ENCODE measurements at places on chromosomes 1 and 21.

DNA sequence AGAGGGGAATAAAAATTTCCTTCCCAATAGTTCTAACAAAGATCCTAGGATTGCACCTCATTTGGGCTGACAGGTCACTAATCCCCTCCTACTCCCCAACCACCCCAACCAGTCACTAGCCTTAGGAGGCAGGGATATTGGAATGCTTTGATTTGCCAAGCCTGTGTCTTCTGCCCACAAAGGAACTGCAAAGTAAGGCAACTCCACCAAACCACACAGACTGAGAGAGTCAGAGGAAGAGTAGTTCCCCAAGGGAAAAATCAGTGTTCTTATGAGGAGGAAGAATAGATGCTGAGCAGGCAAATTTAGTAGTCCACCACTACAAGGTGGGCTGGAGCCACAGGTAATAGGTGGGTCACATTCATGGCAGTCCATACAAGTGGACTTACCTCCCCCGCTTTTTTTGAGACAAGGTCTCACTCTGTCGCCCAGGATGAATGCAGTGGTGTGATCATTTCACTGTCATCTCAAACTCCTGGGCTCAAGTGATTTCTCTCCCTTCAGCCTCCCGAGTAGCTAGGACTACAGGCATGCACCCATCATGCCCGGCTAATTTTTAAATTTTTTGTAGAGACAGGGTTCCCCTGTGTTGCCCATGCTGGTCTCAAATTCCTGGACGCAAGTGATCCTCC is 3.7 kb upstream of the TMEM39B start:
- DNase-seq: no peak

- DNase-seq: peak; percentile 10
Observed at GRCh38 chr1:54310439-54311328, 95.5 kb downstream of the SSBP3 start.

DNA sequence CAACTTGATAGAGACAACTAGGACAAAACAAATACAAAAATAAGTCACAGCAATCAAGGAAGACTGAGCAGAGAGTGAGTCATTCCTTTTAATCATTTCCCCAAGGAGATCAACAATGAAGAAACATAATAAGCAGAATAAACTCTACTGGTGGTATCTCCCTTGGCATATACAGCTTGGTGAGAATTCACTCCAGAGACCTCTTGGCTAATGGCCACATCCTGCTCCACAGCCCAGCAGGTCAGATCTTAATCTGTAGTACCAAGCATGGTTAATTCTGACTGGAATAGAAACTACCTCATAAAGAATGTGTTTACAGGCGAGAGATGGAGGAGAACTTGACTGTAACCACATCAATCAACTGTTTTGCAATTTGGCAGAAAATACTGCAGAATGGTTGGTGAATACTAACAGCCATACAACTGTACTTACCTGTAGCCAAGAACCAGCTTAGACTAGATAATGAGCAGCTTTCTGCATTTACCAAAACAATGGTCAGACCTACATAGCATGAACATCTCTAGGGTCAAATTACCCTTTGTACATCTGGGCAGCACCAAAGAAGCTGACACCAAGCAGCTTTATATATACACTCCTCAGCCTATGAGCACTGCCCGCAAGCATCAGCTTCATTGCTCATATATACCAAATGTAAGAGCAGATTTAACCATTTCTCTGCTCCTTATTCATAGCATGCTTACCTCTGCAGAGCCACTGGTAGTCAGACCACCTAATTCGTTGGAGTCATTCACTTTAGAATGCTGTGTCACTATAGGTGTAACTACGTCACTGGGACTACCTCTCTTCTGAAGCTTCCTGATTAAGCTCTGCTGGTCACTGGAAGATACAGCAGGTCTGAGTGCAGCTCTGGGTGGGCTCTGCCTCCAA is 51.0 kb downstream of the KIAA0319L start:
- peak; percentile 89 for DNase-seq

DNA sequence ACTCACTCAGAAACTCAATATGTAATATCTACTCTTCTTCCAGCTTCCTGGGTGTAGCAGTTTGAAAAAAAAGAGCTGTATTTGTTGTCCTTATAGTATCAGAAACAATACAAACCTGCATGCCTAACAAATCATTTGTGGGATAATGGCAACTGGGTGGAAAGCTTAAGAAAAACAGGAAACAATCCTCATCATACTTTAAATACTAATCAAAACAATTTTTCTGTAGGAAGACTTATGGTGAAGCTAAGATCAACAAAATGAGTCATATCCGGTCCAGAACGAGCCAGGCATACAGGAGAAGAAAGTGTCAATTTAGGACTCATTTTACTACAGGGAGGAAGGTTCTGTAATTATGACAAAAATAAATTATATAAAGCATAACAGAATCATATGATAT is 181.8 kb upstream of the ADGRL4 start:
- no peak for DNase-seq

- no peak for DNase-seq
Observed at GRCh38 chr1:61687901-61688300, 37.0 kb downstream of the TM2D1 start.

GRCh38 chr1:59976194-59977074 is 49.9 kb upstream of the CYP2J2 start:
- peak; percentile 50 for DNase-seq

GRCh38 chr1:209265301-209265700 is 318.2 kb upstream of the CAMK1G start:
- no peak for DNase-seq

DNA sequence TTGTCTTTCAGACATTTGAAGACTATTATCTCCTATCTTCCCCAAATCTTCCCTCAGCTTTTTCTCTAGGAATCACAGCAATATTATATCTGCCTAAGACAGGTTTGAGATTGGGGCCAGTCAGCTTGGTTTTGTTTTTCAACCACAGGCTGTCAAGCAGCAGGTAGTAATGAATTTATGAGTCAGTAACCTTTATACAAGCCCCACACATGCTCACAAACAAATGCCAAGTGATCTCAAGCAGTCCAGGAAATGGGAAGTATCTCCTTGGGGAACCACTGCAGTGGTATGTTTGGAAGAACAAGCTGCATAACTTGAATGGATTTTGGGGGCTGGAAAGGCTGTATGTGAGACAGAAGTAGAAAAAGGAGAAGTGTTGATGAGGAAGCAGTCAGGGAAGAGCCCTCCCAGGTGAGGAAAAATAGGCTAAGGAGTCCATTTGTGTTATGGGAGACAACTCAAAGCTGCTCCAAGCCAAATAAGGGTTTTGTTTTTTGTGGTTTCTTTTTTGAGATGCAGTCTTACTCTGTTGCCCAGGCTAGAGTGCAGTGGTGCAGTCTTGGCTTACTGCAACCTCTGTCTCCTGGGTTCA is 2.1 kb downstream of the DHDDS start:
- DNase-seq: no peak

DNA sequence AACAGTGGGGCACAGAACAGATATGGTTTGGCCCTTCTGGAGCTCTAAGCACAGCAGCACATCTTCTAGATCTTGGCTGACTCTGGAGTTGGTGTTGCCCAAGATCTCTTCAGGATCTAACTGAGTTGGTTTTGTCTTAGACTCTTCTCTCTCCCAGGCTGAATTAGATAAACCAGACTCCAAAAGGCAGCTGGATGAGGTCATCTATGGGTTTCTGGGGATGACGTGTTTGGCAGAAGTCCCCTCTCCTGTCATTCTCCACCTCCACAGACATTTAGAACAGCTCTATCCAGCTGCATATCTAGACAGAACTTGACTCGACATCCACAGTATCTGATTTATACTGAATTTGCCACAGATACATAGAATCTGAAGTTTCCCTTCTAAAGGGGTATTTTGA is 75.3 kb downstream of the ST6GALNAC5 start:
- no peak for DNase-seq

GRCh38 chr1:182143825-182144645 is 82.5 kb upstream of the ZNF648 start:
- DNase-seq: no peak

DNA sequence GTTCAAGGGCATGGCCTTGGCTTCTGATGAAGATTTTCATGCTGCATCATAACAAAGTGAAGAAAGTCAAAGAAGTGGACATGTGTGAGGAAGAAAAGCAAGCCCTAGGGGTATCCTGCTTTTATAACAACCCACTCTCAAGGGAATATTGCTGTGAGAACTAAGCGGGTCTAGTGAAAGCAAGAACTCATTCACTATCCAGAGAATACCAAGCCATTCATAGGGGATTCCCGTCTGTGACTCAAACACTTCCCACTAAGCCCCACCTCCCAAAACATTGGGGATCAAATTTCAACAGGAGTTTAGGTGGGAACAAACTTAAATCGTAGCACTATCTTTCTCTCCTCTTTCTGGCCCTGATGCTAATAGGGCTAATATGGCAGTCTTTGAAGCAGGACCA is 98.5 kb upstream of the CTTNBP2NL start:
- no peak for DNase-seq

DNA sequence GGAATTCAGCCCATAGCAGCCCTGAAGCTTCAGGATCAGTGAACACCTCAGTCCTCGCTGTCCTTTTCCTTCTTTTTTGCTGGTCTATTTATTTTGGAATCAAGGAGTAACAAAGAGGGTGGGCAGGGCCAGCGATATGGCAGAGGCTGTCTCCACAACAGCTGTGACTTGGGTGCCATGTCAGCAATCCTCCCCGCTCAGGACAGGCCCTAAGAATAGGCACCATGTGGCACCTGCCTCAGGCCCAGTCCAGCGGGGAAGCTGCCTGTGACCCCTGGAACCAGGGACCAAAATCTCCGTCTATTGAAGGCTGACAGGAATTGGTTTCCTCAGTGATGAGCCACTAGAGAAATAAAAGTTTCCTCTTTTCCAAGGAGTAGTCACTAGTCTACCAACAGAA is 58.6 kb upstream of the TNR start:
- no peak for DNase-seq

DNA sequence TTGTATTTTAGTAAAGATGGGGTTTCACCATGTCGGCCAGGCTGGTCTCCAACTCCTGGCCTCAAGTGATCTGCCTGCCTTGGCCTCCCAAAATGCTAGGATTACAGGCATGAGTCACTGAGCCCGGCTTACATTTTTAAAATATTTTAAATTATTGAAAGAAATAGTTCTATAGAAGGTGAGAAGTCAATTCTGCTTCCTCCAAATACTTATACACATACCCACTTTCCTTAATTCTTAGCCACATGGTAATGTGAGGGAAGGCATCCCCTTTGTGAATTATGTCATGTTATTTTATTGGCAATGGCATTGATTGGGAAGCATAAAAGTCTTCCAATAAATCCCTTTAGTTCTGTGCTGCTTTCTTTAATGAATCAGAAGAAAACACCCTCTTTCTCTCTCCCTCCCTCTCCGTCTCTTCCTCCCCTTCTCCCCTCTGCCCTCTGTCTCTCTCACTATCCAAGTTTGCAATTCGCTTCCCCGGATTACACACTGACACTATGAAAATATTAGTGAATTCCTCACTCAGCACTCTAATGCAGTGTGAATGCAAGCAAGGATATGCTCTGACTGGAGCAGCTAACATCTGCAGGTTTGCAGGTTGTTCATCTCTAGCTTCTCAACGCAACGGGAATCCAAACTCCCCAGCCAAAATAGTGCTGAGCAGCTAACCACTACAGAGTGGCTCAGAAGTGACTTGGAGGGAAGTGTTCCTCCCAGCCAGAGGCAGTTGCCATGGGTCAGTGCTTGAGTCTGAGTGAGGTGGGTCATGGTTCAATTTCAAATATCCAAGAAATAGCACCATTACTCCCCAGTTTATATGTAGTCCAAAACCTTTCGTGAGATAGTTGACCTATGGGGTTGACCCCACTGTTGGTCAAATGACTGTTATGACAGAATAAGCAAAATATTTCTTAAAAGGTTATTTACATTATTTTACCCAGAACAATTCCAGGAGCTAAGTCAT is 77.8 kb upstream of the CD55 start:
- DNase-seq: no peak

- DNase-seq: peak; percentile 30
Observed at GRCh38 chr1:154698320-154699096, 90.5 kb upstream of the ADAR start.

DNA sequence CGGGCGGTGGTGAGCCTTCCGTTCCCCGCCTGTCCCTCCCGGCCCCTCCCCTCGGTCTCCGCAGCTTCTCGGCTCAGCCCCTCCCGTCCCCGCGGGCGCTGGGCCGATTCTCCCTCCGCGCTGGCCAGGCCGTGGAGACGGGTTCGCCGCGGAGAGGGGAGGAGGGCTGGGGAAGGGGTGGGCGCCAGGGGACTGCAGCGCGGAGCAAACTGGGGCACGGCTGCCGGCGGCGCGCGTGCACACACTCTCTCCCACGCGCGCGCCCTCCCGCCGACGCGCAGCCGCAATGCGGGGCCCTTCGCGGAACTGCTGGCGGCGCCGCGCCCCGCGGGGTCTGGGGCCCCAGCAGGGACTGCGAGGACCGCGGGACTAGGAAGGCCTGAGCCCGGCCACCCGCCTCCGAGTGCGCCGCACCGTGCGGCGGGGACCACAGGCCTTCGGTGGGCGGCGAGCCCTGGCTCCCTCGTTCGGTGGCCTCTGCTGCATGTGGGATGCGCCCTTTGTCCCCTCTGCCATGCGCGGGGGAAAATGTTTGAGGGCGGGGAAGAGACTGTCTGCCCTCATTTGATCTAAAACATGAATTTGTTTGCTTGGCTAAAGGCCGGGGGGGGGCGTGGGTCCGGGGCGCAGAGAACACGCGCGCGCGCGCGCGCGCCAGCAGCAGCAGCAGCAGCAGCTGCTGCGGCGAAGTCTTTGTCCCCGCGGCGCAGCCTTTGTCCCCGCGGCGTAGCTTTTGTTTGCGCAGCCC is 90.7 kb upstream of the VAMP3 start:
- peak; percentile 23 for DNase-seq

DNA sequence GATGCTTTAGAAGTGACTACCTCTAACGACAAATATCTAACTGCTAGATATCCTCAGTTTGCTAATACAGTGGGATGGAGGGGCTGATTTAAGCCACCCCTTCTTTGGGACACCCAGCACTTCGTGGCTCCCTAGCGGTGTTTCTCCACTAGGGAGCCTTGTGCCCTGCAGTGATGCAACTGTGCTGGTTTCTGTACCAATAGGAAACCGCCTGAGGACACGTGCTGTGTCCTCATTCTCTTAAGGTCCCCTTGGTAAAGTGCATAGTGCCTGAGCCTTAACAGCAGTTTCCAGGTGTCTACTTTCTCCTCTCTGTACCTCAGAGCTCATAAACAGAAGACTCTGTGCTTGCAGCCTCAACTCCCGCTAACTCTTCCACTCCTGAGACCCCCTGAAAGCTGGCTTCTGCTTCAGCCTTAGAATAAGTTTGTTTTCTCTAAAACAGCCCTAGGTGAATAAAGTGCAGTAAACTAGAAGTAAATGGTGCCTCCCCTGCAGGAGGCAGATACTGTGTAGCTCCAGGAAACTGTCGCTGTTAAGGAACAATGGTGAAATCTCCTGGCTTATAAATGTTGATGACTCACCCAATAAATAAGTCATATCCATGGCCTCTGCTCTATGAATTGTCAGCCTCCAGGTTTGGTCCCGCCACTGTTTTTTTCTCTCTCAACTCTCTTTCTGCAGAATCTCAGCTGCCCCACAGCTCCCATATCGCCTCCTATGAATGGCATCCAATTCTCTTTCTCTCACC is 130.4 kb downstream of the AK5 start:
- DNase-seq: no peak

- DNase-seq: no peak
Observed at GRCh38 chr1:7641587-7642417, 129.3 kb upstream of the VAMP3 start.

All from activated CD4-positive, alpha-beta T cell treated with anti-CD3 and anti-CD28 coated beads, Interleukin-2, Interleukin-6, amounts not matched to agents 100 ng/mL and 50 ng/mL, durations not matched to agents 16 hours and 8 hours (primary cell).